ENCODE measurements at places on chromosomes 4 and X.

DNA sequence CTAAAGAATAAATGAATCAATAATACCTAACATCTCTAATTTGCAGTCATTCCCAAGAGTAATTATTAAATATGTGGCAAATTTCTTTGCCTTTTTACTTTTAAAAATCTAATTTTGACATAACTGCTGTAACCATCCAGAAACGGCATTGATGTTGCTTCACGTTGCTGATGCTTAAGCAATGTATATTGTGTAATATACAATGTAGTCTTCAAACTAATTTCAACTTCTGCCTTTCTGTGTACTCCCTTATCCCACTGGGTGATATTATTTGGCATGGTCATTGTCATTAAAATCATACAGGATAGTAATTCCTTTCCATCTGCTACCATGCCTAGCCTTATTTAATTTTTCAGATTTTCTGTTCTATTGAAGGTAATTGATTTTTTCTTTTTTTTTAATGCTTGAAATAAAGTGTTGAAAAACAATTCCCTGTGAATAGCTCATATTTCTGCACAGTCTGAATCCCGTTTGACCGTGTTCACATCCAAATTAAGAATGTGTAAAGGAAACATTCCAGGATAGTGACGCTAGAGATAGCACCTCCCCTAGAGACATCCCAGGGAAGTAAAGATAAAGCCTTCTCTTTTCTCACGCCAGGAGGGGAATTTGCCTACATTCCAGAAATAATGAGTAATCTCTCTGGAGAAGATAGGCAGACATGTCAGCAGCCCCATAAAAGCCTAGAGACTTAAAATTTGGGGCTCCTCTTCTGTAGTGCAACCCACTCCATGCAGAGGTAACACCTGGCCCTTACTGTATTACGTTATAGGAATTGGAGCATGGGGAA, 8.6 kb downstream of the FAM200B start:
- H3K27me3 ChIP-seq, result no peaks in the 10 kb centered on the region
- H3K4me1 ChIP-seq, result peaks cover 4% of the 10 kb centered on the region
- peaks cover 53% of the 10 kb centered on the region for H3K36me3 ChIP-seq
- H3K27ac ChIP-seq, result peak overlapping the region; percentile 40

GRCh38 chr4:87076690-87077358, 142.0 kb downstream of the AFF1 start:
- peaks cover 53% of the 10 kb centered on the region for H3K4me1 ChIP-seq
- no peaks in the 10 kb centered on the region for H3K27me3 ChIP-seq
- DNase-seq, result no peak
- no peak overlapping the region for H3K4me3 ChIP-seq

- DNase-seq, result no peak
- peaks cover 5% of the 10 kb centered on the region for H3K27me3 ChIP-seq
- H3K27ac ChIP-seq, result no peak overlapping the region
- no peaks in the 10 kb centered on the region for H3K4me1 ChIP-seq
- H3K4me3 ChIP-seq, result no peak overlapping the region
- H3K36me3 ChIP-seq, result peaks cover 7% of the 10 kb centered on the region
Measured at GRCh38 chr4:66613591-66613990, 931.7 kb downstream of the CENPC start.

DNA sequence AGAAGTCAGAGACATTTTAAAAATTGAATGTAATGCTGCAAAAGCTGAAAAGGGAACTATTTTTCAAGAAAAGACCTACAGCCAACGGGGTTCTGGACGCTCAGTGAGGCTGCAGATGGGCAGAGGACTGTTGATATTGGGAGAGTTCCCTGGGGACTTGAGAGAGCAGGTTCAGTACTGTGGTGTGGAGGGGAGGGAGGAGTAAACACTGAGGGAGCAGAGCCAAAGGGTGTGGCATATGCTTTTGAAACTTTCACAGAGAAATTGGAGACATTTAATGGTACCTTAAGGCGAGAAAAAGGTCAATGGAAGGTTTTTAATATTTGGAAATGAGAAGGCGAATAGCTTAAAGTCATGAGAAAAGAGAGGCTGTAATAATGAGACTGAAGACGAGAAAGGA, 62.2 kb upstream of the GPM6A start:
- peak overlapping the region; percentile 1 for H3K27ac ChIP-seq
- H3K36me3 ChIP-seq, result no peaks in the 10 kb centered on the region
- H3K27me3 ChIP-seq, result peaks cover 8% of the 10 kb centered on the region
- H3K4me3 ChIP-seq, result no peak overlapping the region
- H3K4me1 ChIP-seq, result no peaks in the 10 kb centered on the region

DNA sequence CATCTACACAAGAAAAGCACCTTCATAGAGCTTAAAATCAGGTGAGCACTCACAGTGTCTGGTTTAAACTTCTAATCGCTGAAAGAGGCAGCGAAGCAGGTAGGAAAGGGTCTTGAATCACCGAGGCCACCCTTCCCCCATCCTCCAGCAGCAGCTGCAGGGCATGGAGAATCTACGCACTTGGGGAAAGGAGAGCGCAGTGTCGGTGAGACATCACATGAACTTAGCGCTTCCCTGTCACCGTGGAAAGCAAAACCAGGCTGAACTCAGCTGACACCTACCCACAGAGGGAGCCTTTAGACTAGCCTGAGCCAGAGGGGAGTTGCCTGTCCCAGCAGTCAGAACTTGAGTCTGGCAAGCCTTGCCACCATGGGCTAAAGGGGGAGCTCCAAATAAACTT, 197.2 kb upstream of the ZFP42 start:
- no peaks in the 10 kb centered on the region for H3K36me3 ChIP-seq
- H3K27me3 ChIP-seq, result no peaks in the 10 kb centered on the region
- H3K27ac ChIP-seq, result no peak overlapping the region
- DNase-seq, result no peak
- no peaks in the 10 kb centered on the region for H3K4me1 ChIP-seq

- no peaks in the 10 kb centered on the region for H3K36me3 ChIP-seq
- H3K27me3 ChIP-seq, result no peaks in the 10 kb centered on the region
- H3K4me3 ChIP-seq, result no peak overlapping the region
- H3K4me1 ChIP-seq, result no peaks in the 10 kb centered on the region
- H3K27ac ChIP-seq, result no peak overlapping the region
- no peak for DNase-seq
Measured at GRCh38 chr4:91288702-91289311, 1015.0 kb upstream of the GRID2 start.

GRCh38 chr4:141905751-141906150, 269.4 kb downstream of the IL15 start:
- peaks cover 3% of the 10 kb centered on the region for H3K4me1 ChIP-seq
- no peak for DNase-seq
- no peak overlapping the region for H3K4me3 ChIP-seq
- H3K36me3 ChIP-seq, result no peaks in the 10 kb centered on the region
- H3K27ac ChIP-seq, result no peak overlapping the region

DNA sequence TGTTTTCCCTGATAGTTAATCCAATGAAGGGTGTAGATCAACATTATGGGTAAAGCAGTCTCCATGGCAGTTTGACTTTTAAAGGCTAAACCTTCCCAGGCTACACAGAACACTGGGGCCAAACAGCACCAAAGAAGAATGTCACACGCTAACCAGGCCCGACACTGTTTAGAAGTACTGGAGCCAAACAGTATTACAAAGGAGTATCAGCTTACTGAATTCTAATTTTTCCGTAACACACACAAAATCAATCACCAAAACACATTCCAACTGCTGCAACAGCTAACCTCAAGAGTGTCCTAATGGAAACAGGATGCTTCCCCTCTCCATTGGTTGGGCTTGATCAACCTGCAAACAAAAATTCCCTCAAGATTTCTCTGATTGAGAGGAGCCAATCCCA, 783.5 kb downstream of the PCDH18 start:
- no peaks in the 10 kb centered on the region for H3K27me3 ChIP-seq
- H3K4me1 ChIP-seq, result no peaks in the 10 kb centered on the region

DNA sequence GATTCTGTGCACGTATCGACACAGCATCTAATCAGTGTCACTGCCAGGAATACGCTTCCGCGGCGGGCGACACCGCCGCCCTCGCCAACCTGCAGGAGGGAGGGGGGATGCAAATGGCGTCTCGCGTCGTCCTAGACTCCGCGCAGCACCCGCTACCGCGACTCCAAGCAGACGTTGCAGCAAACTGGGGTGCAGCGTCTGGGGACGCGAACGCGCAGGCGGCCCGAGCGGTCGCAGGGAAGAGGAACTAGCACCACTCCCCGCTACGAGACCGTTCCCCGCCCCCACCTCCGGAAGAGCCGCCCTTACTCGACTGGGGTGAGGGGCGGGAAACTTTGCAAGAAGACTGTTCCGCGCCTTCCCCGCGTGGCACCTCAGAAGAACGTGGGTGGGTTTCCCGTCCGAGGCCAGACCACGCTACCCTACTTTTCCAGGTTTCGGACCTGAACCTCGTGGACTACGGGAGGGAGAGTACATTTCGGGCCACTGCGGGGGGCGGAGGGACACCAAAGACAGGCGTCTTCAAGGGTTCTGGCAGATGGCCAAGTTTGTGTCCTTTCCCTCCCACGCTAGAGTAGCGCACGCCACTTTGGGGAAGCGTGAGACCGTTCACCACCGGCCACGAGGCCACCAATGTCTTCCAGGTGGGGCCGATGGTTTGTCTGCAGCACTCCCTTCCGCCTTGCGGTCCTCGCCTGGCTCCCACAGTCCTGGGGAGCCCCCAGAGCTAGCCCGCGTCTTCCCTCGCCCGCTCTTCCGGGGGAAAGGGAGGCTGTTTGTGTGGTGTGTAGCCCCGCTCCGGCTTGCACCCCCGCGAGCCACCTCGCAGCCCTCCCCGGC, 78.0 kb upstream of the BCOR start:
- peak overlapping the region; percentile 79 for H3K4me3 ChIP-seq
- peaks cover 20% of the 10 kb centered on the region for H3K27me3 ChIP-seq
- H3K36me3 ChIP-seq, result no peaks in the 10 kb centered on the region

DNA sequence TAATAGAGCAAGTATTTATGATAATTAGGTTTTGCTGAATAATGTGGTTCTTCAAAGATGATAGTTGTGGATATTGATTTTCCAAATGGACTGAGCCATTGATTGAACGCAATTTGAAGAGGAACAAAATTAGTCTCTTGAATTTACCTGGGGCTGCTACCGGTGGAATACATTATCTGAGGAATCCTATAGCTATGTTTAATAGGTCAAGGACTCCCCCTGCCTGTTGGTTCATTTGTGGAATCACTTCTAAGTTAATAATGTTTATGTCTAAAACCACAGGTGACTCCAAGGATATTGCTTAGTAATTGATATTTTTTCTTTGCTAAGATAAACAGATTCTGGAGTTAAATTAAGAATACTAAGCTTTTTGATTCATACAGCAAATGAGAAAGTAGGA, 576.0 kb upstream of the PABPC4L start:
- no peaks in the 10 kb centered on the region for H3K4me1 ChIP-seq
- no peak overlapping the region for H3K27ac ChIP-seq
- DNase-seq, result no peak
- no peak overlapping the region for H3K4me3 ChIP-seq
- no peaks in the 10 kb centered on the region for H3K36me3 ChIP-seq

DNA sequence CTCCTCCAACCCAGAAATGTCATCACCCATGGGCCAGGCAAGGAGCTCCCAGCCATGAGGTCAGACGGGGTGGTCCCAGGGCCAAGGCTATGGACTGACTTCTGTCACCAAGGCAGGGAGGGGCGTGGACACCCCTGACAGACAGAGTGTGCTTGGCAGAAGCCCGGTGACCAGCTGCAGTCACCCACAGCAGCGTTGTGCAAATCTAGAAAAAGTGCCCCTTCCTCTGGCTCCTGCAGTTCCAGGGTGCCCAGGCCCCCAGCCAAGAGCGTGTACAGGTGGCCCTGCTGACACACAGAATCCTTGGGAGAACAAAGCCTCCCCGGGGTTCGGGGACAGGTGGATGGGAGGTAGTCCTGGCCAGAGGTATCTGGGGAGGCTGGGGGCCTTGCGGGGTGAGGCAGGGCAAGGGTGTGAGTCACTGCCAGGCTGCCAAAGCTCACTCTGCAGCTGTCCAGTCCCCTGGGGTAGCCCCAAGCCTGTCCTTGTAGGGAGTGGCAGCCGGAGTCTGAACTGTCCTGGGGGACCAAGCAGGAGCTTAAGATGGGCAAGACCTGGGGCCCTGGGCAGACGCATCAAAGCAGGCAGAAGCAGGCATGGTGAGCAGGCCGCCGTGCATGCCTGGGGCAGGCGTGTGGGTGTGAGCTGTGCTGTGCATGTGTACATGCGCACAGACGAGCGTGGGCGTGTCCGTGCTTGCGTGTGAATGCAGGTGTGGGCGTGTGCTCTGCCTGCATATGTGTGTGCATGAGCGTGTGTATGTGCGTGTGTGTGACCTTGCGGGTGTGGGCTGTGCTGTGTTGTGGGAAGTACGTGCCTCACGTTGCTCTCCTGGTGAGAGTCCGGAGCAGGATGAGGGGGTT, 3.3 kb downstream of the MYL5 start:
- DNase-seq, result no peak
- H3K4me3 ChIP-seq, result no peak overlapping the region
- peaks cover 18% of the 10 kb centered on the region for H3K4me1 ChIP-seq
- peaks cover 2% of the 10 kb centered on the region for H3K27me3 ChIP-seq

DNA sequence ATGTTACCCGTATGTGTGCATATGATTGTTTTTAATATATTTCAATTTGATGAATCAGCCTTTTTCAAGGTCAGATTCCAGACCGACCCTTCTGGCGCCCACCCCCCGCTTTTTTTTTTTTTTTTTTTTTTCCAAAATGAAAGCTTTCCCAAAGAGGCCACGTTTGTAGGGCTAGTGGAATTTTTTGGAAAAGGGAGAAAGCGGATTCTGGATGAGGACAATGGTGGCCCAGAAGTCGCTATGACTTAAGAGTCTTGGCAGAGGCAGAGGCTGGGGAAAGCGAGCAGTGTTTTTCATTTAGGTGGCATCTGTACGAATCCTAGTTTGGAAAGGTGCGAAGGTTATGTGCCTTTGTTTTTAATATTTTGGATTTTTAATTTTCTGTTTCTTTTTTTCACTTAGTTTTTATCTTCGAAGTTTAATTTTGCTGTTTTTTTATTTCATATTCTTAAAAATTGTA, 14.6 kb downstream of the NDUFB11 start:
- H3K4me1 ChIP-seq, result no peaks in the 10 kb centered on the region
- no peaks in the 10 kb centered on the region for H3K36me3 ChIP-seq
- H3K27ac ChIP-seq, result no peak overlapping the region
- peak overlapping the region; percentile 96 for H3K4me3 ChIP-seq
- DNase-seq, result no peak

- no peak overlapping the region for H3K4me3 ChIP-seq
- no peak for DNase-seq
- peaks cover 5% of the 10 kb centered on the region for H3K27me3 ChIP-seq
- H3K36me3 ChIP-seq, result no peaks in the 10 kb centered on the region
- H3K27ac ChIP-seq, result no peak overlapping the region
Measured at GRCh38 chr4:5941601-5942000, 48.7 kb upstream of the CRMP1 start.

GRCh38 chr4:2074588-2074987, 15.5 kb downstream of the NAT8L start:
- no peaks in the 10 kb centered on the region for H3K27me3 ChIP-seq
- DNase-seq, result no peak
- no peak overlapping the region for H3K4me3 ChIP-seq
- peaks cover 20% of the 10 kb centered on the region for H3K4me1 ChIP-seq
- no peaks in the 10 kb centered on the region for H3K36me3 ChIP-seq
